ENCODE measurements at places on chromosomes 5 and 9.

GRCh38 chr9:19876569-19877316 lies 87.9 kb upstream of the SLC24A2 start:
- DNase-seq: no peak

GRCh38 chr5:97534166-97534565 lies 351.1 kb upstream of the RIOK2 start:
- peak; percentile 50 for DNase-seq

DNA sequence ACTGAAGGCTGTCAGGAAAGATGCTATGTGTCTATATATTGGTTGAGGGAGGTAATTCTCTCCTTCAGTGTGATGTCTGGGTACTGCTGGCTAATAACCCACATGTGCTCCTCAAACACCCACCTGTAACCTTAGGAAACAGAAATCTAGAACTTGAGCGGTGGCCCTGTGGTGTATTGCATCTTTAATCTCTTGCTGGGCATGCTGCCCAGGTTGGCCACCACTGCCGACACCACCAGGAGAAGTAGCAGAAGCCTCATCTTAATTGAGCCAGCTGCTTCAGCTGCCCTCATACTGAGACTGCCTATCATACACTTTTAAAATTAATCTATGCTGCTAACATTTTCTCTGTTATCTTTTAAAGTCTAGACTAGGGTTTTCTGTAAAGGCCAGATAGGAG lies 103.5 kb upstream of the C5orf63 start:
- DNase-seq: no peak

DNA sequence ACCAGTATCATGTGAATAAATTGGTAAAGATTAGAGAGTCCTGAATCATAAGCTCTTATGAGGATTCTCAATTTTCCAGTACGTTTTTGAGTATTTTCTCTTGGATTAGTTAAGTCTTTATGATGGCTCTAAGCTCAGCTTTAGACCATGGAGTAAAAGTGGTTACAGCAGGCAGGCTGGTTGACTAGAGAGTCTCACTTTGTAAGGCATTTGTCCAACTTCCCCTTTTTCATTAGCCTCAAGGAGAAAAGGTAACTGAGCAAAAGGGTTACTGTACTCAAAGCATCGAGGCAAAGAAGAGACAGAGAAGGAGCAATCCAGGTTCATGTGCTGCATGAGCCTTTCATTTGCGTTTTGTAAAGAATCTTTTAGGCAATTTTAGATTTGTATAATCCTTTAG lies 8.5 kb downstream of the NOP16 start:
- DNase-seq: peak; percentile 80

DNA sequence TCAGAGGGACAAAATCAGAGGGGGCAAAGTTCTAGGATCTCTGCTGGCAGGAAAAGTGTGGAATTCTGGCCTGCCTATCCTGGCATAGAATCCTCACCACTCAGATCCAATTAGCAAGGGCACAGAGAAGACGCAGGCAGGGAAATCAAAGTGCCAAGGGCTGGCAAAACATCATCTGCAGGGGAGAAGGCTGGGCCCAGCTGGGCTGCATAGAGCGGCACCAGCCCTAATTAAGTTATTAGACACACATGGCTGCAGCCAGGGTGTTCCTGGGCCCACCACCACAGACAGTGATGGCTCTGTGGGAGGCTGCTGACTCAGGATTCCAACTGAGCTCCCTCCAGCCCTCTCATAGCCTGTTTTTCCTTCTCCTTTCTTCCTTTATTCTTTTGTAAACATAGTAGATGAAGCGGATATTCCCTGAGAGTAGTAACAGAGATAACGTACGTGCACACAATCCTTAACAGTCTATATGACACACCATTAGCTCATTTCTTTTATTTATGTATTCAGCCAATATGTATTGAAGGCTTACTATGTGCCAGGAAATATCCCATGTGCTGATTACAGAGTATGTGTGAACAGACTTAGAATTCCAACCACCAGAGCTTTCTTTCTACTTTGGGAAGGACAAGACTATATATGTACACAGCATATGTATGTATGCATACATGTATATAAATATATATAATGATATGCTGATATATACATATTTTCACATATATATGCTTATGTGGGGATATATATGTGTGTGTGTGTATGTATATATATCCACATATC lies 236.1 kb downstream of the ASTN2 start:
- no peak for DNase-seq

All from Kasumi-1 (cell line).